ENCODE measurements at places on chromosomes 7 and 10. TPM values are rescaled to one million over a fixed set of nuclear protein-coding genes. Genes with fewer than 3 reads are reported as not detected.

ARL4A gene
- polyA plus RNA-seq: 140 TPM

C10orf71 gene
- polyA plus RNA-seq: not detected

ACTL6B gene
- polyA plus RNA-seq: not detected

ZNF32 gene
- 77.6 TPM for polyA plus RNA-seq

DNA sequence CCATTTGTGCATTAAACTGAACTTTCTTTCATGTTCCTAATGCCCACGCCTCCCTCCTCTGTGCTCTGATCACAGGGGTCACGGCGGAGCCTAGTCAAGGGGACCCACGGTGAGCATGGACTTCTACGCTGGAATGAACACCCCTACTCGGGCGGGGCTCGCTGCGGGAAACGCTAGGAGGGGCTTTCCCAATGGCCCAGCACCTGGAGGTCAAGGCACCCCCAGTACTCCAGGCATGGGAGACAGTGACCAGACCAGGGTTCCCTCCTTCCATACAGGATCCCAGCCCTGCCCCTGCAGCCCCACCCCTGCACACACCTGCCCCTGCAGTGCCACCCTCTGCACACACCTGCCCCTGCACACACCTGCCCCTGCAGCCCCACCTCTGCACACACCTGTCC lies 27.1 kb upstream of the NKX6-2 start:
- DNase-seq: no peak

DNA sequence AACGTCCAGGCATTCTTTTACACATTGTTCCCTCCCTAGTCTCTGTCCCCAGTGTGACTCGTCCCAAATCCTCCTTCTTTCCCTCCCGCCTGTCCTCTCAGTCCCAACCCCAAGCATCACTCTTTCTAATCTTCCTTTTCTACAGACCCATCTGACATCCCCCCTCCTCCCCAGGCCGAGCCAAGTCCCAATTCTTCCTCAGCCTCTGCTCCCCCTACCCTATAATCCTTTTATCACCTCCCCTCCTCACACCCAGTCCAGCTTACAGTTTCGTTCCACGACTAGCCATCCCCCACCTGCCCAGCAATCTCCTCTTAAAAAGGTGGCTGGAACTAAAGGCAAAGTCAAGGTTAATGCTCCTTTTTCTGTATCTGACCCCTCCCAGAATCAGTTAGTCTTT lies 95.1 kb downstream of the MACC1 start:
- no peak for DNase-seq

DNA sequence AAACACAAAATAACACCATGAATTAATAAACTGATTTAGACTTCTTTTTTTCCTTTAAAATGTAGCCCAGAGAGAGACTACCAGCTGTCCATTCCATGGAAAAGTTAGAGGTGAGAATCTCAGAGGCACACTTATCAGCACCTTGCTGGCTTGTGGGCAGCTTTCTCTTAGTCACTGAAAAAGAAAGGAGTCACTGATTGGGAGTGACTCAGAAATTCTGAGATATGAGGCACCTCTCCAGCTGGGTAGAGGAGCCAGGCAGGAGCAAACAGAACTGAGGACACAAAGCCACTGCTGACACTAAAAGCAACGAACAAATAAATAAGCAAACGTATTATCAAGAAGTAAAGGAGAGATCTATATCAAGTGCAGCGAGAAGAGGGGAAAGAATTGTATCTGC lies 310.6 kb downstream of the PARD3 start:
- no peak for DNase-seq

GRCh38 chr10:4771554-4772201 lies 54.3 kb upstream of the AKR1E2 start:
- no peak for DNase-seq

- DNase-seq: peak; percentile 73
Measured at GRCh38 chr7:5494683-5495561, 71.3 kb upstream of the TNRC18 start.

DNA sequence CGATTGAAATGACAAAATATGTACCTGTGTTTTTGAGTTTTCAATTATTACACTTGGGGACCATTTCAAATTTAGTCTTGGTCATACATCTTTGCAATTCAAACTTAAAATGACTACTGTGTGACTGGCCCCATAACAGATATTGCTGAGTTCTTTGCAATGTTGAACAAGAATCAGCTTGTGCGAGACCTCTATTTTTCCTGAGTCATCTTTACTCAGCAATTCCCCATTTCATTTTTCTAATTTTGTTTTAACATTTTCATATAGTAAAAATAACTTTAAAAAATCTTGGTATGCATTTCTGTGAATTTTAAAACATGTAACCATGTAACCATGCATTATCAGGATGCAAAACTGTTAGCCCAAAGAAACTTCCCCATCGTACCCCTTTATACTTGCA lies 678.1 kb downstream of the ANKRD7 start:
- DNase-seq: no peak

- no peak for DNase-seq
Measured at GRCh38 chr10:10579709-10580108, 438.0 kb upstream of the CELF2 start.

- no peak for DNase-seq
Measured at GRCh38 chr7:19146699-19147098, 1.5 kb upstream of the FERD3L start.

- no peak for DNase-seq
Measured at GRCh38 chr10:80924063-80924952, 386.6 kb downstream of the SH2D4B start.

GRCh38 chr10:51718804-51719291 lies 19.5 kb upstream of the CSTF2T start:
- no peak for DNase-seq

- no peak for DNase-seq
Measured at GRCh38 chr10:29642990-29643389, 8.2 kb upstream of the SVIL start.

DNA sequence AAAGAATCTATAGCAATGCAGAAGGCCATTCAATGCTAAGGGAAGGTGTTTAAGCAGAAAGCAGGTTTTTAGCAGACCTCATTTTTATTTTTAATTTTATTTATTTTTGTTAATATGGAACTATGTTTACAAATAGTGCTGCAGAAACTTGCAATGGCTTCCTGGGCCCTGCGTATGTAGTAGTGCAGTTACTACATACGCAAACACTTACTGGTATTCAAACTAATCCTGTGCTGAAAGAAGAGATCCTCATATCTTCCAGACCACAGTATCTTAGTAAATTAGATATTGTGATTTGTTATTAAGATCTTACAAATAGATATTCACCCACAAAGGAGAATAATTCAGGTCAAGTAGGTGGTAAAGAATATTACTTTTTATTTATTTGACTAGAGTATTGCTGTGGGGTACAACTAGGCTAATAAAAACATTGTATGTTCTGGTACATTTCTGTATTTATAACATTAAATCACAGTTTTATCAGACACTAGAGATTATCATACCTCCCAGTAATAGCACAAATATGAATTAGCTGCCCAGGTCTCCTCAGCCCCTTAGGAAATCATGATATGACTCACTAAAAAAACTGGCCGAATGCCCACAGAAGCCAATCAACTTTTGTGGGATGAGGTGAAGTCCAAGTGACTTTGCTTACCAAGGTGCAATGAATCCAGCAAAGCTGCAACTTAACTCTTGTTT lies 57.6 kb downstream of the RNLS start:
- DNase-seq: no peak
